Left lung (tissue), 14 donors: ENCODE measurements at places on chromosomes 6 and 20. TPM values are rescaled to one million over a fixed set of nuclear protein-coding genes. Genes with fewer than 3 reads are reported as not detected.
A peak's percentile ranks its signal among the peaks of the same experiment; 100 is the strongest.

Gene VWA7
- polyA plus RNA-seq, result 1.5 TPM

GRCh38 chr6:32867022-32867477 lies 13.1 kb downstream of the PSMB9 start:
- DNase-seq, result no peak

DNA sequence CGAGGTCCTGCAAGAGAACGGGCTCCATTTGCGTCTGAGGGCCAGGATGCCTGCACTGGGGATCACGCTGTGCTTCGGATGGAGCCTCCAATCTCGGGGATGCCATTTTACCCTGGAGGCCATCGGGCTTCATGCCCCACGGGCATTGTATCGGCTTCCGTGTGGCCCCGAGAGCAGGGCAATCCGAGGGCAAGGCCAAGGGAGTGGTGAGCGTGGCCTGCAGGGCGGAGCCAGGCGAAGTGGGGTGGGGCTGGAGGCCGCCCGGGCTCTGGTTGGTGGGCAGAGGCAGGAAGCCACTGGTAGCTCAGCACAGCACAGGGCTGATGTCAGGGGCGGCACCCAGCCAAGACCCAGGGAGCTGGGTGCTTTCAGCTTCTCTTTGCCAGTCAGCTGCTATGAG lies 57.5 kb upstream of the BHLHE23 start:
- peak; percentile 54 for DNase-seq

GRCh38 chr6:20770773-20771172 lies 236.5 kb downstream of the CDKAL1 start:
- DNase-seq, result no peak

GRCh38 chr20:38386004-38386403 lies 39.7 kb downstream of the LBP start:
- no peak for DNase-seq

DNA sequence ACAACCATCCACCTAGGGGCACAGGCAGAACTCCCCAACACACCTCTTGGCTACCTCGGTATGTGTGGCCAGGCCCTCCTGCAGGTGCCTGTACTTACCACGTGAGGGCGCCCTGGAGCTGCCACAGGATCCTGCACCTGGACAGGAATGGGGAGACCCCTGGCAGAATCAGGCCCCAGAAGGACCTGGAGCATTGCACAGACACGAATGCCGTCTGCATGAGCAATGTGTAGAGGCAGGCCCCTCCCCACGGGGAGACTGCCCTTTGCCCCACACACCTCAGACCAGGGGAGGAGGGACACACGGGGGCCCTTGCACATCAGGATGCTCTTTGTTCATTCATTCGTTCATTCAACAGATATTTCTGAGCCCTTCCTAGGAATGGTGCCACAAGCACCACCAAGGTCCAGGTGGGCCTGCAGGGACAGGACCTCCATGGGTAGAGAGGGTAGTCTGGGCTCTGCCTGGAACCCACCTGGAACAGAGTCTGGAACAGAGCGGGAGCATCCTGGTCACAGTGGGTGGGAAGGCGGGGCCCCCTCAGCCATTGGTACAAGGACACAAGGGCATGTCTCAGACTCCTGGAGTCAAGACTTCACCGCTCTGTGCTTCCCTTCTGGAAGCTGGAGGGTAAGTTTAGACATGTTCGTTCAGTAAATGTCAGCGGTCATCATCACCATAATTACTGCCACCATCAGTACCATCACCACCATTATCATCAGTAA lies 32.3 kb downstream of the YTHDF1 start:
- no peak for DNase-seq

Gene TMEM14A
- polyA plus RNA-seq, result 41.6 TPM

DNA sequence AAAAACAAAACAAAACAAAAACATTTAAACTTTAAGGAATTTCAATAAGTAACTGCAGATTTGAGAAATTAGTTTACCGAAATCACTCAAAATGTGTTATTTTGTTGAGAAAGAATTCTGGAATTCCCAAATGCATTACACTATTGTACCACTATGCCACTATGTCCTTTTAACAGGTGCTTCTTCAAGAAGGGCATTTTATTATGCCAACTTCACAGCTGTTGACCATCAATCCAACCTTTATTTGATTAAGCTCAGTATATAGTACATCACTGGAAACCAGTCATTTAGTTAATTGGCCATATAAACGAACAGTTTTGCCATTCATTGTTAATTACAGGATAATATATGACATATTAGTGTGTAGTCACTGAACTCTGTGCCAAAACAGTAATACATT lies 221.7 kb downstream of the ARHGAP18 start:
- DNase-seq, result no peak

GRCh38 chr6:138487102-138487604 lies 12.1 kb downstream of the NHSL1 start:
- DNase-seq, result no peak

DNA sequence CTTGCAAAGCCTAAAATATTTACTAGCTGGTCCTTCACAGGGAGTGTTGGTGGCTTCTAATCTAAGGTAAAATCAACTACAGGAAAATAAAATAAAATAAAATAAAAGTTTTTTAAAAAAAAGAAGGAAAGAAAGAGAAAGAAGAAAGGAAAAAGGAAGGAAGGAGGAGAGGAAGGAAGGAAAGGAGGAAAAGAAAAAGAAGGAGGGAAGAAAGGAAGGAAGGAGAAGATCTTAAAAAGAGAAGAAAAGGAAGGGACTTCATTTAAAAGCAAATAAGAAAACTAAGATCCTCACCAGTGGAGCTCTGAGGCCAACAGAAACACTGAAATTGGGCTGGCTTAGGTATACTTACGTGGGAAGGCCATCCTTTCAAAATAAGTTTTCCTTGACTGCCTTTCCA lies 178.4 kb downstream of the TSHZ2 start:
- DNase-seq, result no peak

Gene UQCC2
- 70.8 TPM for polyA plus RNA-seq

- DNase-seq, result peak; percentile 47
Measured at GRCh38 chr6:6694825-6695624, 106.5 kb downstream of the LY86 start.

DNA sequence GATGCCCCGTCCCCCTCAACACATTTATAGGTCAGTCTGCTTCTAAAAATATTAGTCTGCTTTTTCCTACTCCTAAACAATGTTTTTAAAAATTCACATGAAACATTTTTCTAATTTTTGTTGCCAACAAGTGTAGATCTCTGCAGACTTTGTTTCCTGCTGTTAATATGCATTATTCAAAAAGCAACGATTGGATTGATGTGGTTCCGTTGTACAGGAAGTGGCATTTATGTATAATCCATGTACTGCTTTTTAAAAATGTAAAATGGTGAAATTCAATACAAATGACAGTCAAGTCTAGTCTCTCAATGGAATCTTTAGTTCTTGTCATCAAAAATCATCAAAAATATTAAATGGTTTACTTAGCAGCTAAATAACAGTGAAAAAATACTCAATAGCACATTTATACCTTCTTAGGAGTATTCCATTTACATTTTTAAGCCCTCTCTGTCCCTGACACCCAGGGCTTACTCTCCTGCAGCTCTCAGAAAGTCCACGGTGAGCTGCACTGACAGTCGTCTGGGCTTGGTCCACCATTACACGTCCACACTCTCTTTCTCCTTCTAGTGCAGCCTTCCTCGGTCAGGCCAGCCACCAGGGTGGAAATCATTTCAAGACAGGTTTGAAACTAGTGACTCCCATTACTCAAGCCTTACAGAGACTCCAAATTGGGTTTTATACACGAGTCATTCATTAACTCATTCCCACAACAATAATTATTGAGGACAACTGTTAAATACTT lies 211.5 kb downstream of the TMEM200A start:
- DNase-seq, result no peak

Gene KAT14
- 18.4 TPM for polyA plus RNA-seq

DNA sequence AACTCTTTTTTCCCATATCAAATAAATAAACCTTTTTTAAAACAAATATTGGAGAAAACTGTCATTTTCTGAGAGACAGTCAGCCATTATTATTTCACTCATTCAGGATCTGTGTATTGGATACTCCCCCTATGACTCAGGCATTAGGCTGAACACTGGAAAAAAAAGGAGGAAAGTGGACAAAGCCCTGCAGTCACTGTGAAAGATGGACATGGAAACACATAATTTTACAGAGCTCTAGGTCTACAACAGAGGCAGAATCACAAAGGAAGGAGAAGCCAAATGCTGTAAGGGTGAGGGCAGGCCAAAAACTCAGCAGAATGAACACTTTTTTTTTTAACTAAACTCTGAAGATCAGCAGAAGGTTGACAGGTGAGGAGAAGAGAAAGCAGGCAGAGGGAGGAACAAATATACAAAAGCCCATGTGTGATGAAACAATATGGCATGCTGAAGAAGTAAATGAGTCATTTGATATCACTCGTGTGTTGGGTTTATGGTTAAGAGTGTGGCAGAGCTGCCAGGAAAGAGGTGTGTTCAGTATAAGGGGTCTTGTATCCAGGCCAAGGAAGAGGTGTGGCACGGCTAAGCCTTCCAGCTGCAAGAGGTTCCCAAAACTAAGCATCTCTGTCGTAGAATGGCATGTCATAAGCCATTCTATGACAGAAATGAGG lies 39.1 kb downstream of the EPB41L2 start:
- DNase-seq, result no peak

Gene EYA2
- polyA plus RNA-seq, result 1.1 TPM

Gene SNX21
- polyA plus RNA-seq, result 14.5 TPM

Gene AARS2
- polyA plus RNA-seq, result 16.5 TPM

- DNase-seq, result no peak
Measured at GRCh38 chr20:34420146-34420545, 57.1 kb downstream of the ITCH start.

Gene C20orf96
- 35.5 TPM for polyA plus RNA-seq

DNA sequence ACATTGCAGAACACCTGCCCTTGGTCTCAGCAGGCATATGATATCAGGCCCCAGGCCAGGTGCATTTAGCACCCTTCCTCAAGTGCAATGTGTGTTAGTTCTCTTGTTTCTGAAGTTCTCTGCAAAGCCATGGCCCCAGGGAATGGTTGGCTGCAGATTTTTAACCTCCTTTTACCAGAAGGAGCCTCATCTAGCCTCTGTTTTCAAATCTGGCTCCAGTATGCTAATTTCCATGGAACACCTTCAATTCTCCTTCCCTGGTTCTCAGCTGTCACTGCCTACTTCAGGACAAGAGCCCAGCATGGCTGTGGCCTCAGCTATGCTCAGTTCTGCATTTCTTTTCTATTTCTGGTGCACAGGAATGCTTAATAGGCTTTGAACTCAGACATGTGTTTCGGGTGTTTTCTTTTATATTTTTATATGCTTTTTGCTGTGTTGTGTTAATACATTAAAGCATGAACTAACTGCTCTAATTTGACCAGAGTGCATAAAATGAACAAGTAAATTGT lies 51.6 kb upstream of the OGFRL1 start:
- DNase-seq, result no peak

DNA sequence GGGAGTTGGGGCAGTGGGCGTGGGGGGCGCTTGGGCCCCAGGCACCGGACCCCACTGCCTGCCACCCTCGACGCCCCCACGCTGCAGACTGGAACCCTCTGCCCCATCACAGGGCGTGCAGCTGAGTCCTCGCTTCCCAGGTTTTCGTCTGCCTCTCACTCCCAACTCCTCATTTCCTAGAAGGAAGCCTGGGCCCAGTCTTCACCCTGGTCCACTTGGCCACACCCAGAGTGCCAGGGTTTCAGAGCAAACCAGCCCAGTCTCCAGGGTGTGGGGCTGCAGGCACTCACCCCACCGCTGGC lies 30.3 kb downstream of the FRMD1 start:
- no peak for DNase-seq

DNA sequence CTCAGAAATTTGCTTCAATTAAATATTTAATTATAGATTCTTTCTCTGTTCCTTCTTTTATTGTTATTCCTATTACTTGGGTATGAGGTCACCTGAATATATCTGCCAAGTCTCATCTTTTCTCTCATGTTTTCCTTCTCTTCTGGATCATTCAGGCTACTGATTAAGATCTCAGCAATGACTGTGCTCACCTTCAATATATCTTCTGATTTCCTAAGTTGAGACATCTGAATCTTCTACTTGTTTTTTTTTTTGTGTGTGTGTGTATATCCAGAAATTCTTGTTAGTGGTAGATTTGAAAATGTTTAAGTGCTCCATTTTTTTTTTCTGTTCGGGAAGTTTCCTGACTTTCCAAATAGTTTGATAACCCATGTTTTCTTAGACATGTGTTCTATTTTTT lies 108.0 kb downstream of the ADGRB3 start:
- no peak for DNase-seq

GRCh38 chr6:30903236-30903635 lies 4.8 kb upstream of the GTF2H4 start:
- DNase-seq, result no peak

Gene RCAN2
- 3.1 TPM for polyA plus RNA-seq
